ENCODE measurements at places on chromosomes 4 and X.

- no peak for DNase-seq
These were observed 288.5 kb downstream of the ASMT start for GRCh38 chrX:1903236-1903935.

DNA sequence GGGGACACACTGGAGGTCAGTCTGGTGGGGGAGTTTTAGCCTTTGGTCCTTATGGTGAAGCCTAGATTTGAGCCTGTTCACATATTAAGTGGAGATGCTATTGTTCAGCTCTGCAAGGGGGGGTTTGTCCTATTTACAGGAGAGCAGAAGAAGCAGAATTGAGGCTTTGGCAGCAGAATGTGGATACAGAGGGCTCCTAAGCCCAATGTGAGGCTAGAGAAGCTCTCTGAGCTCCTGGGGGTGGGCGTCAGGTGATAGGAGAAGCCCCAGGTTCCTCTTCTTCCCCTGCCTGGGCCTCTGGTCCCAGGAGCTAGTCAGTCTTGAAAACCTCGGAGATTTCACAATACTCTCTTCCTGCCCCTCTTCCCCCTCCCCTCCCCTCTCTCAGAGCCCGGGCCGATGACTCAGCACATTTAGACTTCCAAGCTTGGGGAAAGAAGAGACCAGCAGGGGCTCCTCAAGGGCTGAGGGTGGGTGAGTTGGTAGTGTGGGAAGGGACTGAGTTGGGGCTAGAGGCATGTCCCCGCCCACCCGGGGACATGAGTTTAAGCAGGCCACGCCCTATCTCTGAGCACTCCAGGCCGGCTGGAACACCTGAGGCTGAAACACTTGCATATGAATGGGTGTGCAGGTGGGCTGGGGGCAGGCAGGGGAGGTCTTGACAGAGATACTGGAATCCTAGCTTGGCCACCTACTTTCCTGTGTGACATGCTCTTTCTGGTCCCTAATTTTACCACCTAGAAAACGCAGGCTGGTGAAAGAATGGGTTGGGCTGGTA is 3.4 kb downstream of the TFE3 start:
- no peak for DNase-seq

GRCh38 chrX:57951666-57952319 is 41.5 kb upstream of the ZXDA start:
- no peak for DNase-seq

- DNase-seq = no peak
These were observed 7.4 kb downstream of the DOK7 start for GRCh38 chr4:3470244-3471097.

DNA sequence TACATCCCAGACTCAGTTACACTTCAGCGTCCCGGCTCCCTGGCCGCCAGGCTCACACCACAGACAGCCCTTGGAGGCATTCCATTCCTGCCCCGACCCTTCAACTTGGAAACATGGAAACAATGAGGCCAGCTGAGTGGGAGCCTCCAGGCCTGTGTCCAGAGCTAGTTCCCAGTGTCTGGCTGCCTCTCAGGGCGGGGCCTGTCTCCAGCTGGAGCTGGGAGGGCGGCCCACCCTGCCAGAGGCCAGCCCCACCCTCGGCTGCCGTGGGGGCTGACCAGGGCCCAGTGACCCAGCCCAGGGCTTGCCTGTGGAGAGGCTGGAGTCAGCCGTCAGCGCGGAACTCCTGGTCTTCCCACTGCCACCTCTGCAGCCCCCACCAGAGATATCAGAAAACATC is 37.4 kb upstream of the SPON2 start:
- DNase-seq = no peak

GRCh38 chrX:46941341-46941740 is 29.1 kb downstream of the JADE3 start:
- DNase-seq = no peak

DNA sequence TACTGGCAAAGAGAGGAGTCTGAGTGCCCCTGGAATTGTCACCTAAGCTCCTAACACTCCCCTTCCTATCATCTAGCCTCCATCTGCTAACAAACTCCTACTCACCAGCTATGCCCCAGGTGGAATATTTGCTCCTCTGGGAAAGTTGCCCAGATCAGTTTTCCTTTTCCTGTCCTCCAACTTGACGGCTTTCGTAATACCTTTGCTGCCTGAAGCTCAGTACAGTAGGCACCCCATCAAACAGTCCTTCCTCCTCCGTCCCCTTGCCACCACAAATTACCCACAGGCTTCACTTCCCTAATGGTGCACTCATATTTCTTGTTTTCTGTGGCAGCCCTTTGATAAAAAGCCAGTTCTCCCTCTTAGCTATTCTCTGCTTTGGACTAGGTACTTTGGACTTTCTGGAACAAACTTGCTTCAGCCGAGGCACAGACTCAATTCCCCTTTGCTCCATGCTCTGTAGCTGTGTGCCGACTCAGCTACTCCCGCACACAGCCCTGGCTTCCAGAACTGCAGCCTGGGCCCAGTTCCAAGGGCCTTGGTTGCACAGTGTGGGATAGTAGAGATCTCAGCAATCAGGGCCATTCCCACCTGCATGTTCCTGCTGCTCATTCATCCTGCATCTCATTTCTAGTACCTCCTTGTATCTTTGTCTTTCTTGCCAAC is 605.1 kb downstream of the BCOR start:
- DNase-seq = no peak

DNA sequence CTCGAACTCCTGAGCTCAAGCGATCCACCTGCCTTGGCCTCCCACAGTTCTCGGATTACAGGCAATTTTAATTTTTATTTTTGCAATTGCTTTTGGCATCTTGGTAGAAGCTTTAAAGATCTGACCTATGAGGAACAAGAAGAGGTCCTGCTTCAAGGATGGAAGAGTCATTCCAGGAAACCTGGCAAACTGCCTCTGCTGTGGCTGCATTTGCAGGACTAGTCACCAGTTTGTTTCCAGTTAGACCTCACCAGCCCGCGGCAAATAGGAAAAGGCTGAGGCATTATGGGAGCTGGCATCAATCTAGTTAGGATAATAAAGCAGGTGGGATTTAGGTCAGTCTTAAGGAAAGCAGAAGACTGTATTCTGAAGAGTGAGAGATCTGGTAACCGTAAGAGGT is 51.9 kb upstream of the LAS1L start:
- no peak for DNase-seq

- DNase-seq = no peak
These were observed 146.4 kb upstream of the EDNRA start for GRCh38 chr4:147334478-147334877.

DNA sequence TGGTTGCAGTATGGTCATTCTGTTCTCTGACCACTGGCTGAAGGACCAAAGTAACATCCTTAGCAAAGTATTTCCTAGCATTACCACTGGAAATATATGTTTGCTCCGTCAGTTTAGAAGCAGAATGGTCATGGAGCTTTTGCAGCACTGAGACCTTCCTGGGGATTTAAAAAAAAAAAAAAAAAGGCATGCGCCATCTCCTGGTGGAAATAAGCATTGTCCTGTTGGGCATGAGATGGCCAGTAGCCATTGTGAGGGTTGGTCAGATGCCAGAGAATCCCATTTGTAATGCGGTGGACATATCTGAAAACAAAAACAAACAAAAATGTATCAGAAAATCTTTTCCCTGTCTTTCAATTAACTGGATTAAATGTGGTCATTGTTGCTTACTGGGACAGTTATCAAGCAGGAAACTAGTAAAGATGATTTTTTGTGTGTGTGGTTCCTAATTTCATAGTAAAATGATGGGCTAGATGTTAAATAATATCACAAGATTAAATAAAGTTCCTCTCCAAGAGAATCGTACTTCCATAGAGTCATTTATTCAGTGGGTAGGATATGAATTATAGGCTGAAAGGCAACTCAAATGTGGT is 139.6 kb downstream of the SOWAHB start:
- DNase-seq = no peak

GRCh38 chrX:98057176-98057575 is 1173.5 kb downstream of the RPA4 start:
- DNase-seq = no peak

All from activated gamma-delta T cell treated with anti-CD3 and anti-CD28 coated beads, Interleukin-2, amount 50 U/mL, for 16 hours (primary cell).